ENCODE measurements at places on chromosomes 4 and X.

DNA sequence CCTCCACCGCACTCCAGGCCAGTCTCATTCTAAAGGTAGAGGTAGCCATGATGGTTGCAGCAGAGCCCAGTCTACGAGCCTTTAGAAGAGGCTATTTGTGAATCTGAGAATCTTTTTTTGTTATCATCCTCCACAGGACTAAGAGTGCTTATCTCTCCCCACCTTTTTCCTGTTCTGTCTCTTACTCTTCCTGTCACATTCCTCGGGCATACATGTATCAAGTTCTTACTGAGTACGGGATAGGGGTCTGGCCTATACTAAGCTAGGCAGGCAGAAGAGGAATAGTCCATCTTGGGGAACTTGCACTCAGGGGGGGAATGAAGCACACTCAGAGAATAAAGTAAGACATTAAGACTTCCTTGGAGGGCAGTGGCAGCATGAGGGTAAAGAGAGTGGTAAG, 25.7 kb downstream of the LAS1L start:
- DNase-seq: no peak

GRCh38 chr4:116361790-116362189, 723.6 kb downstream of the TRAM1L1 start:
- no peak for DNase-seq

- DNase-seq: no peak
These were observed 67.8 kb downstream of the ZNF674 start for GRCh38 chrX:46477435-46477834.

- no peak for DNase-seq
These were observed 205.3 kb downstream of the TENM3 start for GRCh38 chr4:182448281-182449151.

Measured in stimulated activated naive CD4-positive, alpha-beta T cell (primary cell).